ENCODE measurements at places on chromosomes 7 and 10.

- DNase-seq: no peak
Observed at GRCh38 chr7:116661865-116662264, 10.1 kb upstream of the MET start.

DNA sequence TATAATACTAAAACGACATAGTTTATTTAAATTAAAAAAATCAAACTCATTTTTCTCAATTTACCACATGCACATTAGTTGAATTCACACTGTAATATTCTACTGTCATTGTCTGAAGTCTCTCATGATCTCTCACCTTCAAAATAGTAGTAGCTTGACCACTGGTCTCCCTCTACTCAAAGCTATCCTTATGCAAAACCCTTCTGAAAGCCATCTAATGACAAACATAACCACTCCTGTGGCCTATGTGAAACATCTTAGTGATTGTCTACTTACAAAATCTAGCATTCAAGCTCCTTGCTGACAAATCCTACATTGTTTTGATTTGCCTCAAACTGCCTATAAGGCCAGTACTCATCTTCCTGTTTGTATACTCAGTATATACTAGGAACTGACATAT is 606.0 kb upstream of the GHITM start:
- no peak for DNase-seq

DNA sequence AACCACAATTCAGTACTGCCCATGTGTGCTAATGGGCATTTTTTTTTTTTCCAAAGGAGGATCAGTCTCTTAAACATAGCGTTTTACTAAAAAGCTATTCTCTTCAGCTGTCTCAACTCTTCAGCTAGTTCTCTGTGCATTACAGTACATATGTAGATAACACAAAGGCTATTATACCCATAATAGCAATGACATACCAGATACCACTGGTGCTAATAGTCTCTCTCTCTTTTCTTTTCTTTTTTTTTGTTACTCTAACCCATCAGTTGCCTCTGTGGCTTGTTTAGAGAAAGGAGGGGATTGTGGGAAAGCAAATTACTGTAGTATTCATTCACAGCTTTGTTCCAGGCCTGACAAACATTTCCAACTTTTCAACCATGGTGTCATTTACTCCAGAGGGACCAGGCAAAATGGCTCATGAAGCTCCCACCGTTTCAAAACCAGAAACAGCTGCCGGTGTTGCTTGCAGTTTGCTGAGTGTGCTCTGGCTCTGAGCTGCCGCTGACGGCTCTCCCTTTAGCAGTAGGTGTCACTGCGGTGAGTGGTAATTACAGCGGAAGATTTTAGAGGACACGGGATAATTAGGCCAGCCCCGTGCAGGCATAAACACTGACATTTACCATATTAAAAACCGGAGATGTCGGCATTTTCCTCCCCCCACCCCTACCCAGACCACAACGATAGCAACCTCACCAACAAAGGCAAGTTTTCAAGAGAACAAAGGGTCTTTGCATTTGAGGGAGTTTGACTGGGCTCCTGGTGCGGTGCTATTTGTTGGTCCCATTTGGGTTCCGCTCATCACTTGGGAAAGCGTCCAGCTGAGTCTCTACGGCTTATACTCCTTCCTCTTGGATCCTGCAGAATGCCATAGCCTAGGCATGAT is 1005.5 kb downstream of the KCNMA1 start:
- no peak for DNase-seq

GRCh38 chr7:49527182-49527581 is 246.3 kb upstream of the VWC2 start:
- DNase-seq: no peak

GRCh38 chr7:78134256-78134655 is 335.7 kb downstream of the PHTF2 start:
- no peak for DNase-seq

DNA sequence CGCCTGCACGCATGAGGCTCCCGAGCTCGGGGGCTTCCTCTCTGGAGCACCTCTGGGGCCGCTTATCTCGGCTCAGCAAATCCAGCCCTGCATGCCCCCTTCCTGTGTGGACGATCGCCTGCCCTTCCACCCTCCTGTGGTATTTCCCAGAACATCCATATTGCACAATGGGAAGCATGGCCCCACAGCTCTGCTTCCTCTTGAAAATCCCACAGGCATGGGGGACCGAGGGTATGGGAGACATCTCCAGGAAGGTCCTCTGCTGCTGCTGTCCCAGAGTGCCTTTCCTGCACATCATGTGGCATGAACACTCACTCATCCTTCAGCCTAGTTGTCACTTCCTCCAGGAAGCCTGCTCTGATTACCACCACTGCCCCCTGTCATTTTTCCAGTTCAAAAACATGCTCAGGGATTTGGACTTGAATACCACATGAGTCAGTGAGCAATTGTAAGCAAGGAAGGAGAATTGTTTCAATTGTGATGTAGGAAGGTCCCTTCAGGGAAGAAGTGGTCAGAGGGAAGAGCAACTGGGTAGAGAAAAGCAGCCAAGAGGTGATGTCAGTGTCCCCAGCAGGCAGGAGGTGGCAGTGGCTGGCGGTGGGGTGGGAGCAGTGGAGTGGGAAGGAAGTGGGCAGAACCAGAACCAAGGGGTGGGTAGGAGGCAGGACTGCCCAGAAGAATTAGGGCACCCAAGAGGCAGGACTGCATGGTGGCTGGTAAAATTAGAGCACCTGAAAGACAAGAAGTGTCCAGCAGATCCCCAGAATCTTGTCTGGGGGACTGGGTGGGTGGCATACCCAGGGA is 67.5 kb upstream of the ZMIZ1 start:
- DNase-seq: no peak

DNA sequence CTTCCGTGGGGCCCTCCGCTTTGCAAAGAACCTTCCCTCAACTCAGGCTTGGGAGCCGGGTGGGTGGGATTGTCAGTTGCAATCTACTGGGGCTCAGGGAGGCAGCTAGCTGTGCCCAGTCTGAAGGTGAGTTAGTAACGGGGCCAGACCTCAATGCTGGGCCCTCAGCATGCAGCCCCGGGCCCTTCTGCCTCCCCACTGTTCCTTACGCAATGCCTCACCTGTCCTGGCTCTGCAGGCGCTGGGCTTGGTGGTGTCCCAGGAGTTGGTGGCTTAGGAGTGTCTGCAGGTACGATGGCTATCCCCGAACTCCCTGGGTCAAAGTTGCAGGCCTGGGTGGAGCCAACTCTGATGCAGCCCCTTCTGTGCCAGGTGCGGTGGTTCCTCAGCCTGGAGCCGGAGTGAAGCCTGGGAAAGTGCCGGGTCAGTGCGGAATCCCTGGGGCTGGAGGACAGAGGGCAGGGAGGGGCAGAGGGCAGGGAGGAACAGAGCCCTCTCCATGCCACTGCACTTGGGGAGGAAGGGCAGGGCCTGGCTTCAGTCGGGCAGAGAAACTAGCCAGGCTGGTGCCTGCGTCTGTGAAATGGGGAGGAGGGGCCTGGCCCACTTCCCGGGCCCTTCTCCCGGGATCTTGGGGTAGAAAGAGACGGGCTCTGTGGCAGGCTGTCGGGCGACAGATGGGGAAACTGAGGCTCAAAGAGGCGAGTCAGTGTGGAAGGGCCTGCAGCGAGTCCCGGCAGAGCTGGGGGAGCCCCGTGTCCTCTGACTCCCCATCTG is 15.0 kb downstream of the ELN start:
- no peak for DNase-seq

DNA sequence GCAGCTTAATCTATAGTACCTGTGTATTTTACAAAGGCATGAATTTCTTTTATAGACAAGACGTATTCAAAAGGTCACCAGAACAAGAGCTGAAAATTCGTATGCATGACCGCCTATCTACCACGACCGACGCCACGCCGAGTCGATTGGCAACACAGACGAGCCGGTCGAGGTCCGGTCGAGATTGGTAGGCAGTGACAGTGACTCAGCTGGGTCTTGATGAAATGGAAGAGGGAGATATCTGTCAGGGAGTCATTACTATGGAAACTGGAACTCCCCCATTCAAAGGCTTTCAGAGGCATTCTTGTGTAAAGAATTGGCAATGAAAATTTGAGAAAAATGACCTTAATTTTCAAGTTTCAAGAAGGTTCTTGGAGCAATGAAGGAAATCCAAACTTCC is 2.1 kb downstream of the ATP5MK start:
- no peak for DNase-seq
